ENCODE measurements at places on chromosomes 12 and 14. TPM values are rescaled to one million over a fixed set of nuclear protein-coding genes. Genes with fewer than 3 reads are reported as not detected.

The CLEC2B gene
- not detected for total RNA-seq

The HOXC4 gene
- total RNA-seq: not detected

The CD163L1 gene
- 36.8 TPM for total RNA-seq

GRCh38 chr12:59597385-59597781 lies 1.6 kb downstream of the SLC16A7 start:
- H3K36me3 ChIP-seq: no peaks in the 10 kb centered on the region
- H3K4me3 ChIP-seq: peak overlapping the region; percentile 93
- peaks cover 5% of the 10 kb centered on the region for H3K4me1 ChIP-seq

GRCh38 chr12:104714369-104714768 lies 243.7 kb downstream of the SLC41A2 start:
- peaks cover 7% of the 10 kb centered on the region for H3K4me1 ChIP-seq
- H3K27me3 ChIP-seq: peaks cover 2% of the 10 kb centered on the region
- H3K4me3 ChIP-seq: no peak overlapping the region

DNA sequence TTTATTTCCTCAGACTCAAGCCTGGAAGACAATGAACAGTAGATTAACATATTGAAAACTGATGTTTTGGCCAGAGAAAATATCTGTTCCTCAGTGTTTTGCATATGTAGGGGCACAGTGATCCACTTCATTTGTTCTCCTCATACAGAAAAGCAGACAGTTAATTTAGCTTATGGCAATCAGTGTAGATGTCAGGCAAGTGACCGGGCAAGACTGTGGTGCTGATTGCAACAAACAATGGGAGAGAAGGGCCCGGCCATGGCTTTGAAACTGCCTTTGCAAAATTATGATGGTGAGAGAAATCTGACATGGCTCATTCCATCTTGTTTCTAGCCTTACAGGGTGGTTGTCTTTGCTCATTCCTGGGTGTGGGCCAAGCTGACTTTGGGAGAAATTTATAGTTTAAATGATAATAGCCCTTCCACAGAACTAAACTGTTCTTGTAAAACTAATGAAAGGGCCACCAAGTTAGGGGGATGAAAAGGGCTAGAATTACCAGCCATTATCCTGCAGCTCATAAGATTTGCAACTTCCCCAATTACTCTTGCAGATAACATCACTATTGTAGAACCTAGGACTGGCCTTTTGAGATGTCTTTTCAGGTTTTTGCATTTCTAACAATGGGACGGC lies 220.3 kb downstream of the KTN1 start:
- H3K27ac ChIP-seq: no peak overlapping the region
- H3K36me3 ChIP-seq: peaks cover 7% of the 10 kb centered on the region
- DNase-seq: no peak
- H3K4me1 ChIP-seq: peaks cover 8% of the 10 kb centered on the region
- no peaks in the 10 kb centered on the region for H3K27me3 ChIP-seq
- no peak overlapping the region for H3K4me3 ChIP-seq

DNA sequence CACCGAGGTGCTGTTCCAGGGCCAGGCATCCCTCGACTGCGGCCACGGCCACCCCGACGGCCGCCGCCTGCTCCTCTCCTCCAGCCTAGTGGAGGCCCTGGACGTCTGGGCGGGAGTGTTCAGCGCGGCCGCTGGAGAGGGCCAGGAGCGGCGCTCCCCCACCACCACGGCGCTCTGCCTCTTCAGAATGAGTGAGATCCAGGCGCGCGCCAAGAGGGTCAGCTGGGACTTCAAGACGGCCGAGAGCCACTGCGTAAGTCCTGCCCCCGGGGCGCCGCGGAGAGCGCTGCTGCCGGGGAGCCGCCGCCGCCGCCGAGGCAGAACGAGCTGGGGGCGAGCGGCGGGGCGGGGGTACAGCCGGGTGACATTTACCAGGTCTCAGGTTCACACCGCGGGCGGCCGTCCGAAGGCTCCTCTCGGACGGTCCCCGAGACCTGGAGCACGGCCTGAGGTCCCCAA lies 1.4 kb downstream of the PLXNC1 start:
- peaks cover 22% of the 10 kb centered on the region for H3K27me3 ChIP-seq
- no peak overlapping the region for H3K27ac ChIP-seq
- H3K4me3 ChIP-seq: peak overlapping the region; percentile 65
- H3K36me3 ChIP-seq: no peaks in the 10 kb centered on the region
- H3K4me1 ChIP-seq: peaks cover 12% of the 10 kb centered on the region

DNA sequence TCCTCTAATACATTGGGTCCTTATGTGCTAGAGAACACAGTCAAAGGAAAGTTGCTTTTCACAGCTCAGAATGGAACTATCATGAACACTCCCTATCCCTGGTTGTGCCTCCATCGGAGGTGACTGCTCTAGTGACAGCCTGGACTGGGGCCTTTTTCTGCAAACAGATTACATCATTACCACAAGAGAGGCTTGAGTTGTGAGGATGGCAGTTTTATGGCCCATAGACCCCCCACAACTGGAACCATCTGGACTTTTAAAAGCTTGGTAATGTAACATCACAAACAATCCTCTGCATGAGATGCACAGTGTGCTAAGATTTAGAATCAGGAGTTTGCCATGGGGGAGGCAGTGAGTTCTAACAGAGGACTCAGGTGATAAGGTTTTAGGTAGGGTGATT lies 46.6 kb upstream of the WSCD2 start:
- H3K27me3 ChIP-seq: peaks cover under 1% of the 10 kb centered on the region
- no peak for DNase-seq
- H3K4me3 ChIP-seq: no peak overlapping the region
- no peaks in the 10 kb centered on the region for H3K4me1 ChIP-seq
- H3K27ac ChIP-seq: no peak overlapping the region

GRCh38 chr14:103188810-103189480 lies 65.7 kb downstream of the TNFAIP2 start:
- H3K4me3 ChIP-seq: no peak overlapping the region
- H3K36me3 ChIP-seq: peaks cover 16% of the 10 kb centered on the region
- no peak overlapping the region for H3K27ac ChIP-seq
- peak; percentile 31 for DNase-seq
- H3K27me3 ChIP-seq: peaks cover 22% of the 10 kb centered on the region
